ENCODE measurements at places on chromosomes 7 and 10. TPM values are rescaled to one million over a fixed set of nuclear protein-coding genes. Genes with fewer than 3 reads are reported as not detected.

The GRID2IP gene
- total RNA-seq: not detected

The MAGI2 gene
- total RNA-seq: 14.7 TPM

The CFAP58 gene
- total RNA-seq: 0.36 TPM

The NEUROD6 gene
- total RNA-seq: not detected

The GPRIN2 gene
- total RNA-seq: not detected

The TRIM73 gene
- 1.9 TPM for total RNA-seq

The KIAA1217 gene
- total RNA-seq: 8.7 TPM

The UBTD1 gene
- total RNA-seq: 4.3 TPM

Data from sigmoid colon (tissue), 7 donors.